ENCODE measurements at places on chromosomes 5 and 9.

GRCh38 chr5:68658810-68659372 is 434.9 kb upstream of the SLC30A5 start:
- no peak for DNase-seq

- no peak for DNase-seq
Measured at GRCh38 chr5:151496041-151496484, 48.7 kb downstream of the SLC36A1 start.

DNA sequence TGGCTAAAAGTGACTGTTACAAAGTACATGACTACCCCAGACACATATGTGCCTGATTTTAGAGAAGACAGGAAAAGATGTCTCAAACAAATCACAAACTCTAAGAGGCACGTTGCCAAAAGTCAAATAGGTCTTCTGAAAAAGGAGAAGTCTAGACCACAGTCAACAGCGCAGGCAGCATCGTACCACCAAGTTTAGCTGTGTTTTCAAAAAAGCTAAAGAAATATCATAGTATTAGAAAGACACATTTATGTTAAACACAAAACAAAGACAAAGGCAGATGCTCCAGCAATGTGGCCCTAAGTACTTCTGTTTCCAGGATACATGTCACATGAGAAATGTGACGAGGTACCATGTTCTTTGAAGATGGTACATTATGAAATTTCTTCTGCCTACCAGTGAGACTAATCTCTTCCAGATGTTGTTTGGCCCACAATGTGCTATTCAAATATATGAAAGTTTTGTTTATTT is 43.5 kb downstream of the LPAR1 start:
- peak; percentile 71 for DNase-seq

DNA sequence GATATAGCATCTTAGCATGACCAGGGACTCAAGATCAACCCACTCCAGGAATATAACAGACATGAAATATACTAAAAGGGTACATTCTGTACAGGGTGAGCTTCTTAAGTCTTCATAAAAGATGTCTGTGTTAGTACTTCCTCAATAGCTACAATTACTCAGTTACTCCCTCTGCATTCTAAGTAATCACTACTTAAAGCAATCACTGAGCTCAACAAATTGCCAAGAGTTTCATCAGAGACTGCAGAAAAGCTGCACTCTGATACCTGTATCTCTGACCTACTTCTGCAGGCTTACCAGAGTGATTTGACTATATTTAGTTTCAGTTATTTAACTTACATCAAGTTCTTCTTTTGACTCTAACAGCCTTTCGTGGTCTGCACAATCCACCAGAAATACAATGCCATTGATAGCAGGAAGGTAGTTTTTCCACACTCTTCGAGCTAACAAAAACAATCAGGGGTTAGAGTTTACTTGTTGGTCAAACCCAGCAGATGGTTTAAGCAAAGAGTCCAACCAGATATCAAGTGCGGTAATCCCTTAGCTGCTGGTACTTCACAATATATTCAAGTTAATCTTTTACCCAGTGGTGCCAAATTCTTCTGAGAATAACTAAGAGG is 23.3 kb downstream of the SAR1B start:
- no peak for DNase-seq

GRCh38 chr5:75668977-75669689 is 48.1 kb downstream of the POC5 start:
- no peak for DNase-seq

- no peak for DNase-seq
Measured at GRCh38 chr9:121679901-121680635, 28.6 kb downstream of the DAB2IP start.

GRCh38 chr5:44807269-44807668 is 1.5 kb upstream of the MRPS30 start:
- no peak for DNase-seq

- DNase-seq, result peak; percentile 32
Measured at GRCh38 chr5:79857714-79858409, 133.2 kb downstream of the MTX3 start.

DNA sequence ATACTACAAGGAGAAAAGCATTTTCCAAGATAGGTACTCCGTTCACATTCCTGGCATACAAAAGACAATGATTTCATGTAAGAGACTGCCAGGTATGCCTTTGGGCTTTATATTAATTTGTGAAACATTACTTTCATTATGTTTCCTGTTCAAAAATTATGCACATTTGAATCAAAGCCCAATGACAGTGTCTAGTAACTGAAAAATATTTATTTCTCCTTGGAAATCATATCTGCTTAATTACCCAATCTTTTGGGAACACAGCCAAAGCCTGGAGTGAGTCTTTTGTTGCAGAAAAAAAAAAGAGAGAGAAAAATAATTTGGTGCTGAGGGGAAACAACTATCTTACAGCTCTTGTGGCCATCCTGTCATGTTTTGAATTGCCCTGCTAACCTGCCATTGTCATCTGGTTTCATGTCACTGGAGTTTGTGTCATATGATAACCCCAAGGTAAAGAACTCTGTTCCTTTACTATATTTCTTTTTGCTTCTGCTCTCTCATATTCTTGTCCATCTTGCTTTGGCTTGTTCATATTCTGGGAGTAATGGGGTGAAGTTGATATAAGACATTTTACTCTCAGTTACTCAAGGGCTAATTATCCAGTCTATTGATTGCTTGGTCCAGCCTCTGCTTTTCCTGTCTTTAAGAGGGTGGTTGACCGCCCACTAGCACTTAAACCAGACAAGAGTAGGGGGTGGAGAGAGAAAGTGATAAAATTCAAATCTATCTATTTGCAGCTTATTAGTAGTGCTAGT is 238.3 kb upstream of the NUDT12 start:
- DNase-seq, result no peak

- no peak for DNase-seq
Measured at GRCh38 chr5:56264417-56265025, 31.4 kb upstream of the ANKRD55 start.

- DNase-seq, result no peak
Measured at GRCh38 chr5:141742866-141743851, 61.1 kb upstream of the ARAP3 start.

GRCh38 chr5:82806513-82806912 is 270.7 kb downstream of the TMEM167A start:
- DNase-seq, result no peak

DNA sequence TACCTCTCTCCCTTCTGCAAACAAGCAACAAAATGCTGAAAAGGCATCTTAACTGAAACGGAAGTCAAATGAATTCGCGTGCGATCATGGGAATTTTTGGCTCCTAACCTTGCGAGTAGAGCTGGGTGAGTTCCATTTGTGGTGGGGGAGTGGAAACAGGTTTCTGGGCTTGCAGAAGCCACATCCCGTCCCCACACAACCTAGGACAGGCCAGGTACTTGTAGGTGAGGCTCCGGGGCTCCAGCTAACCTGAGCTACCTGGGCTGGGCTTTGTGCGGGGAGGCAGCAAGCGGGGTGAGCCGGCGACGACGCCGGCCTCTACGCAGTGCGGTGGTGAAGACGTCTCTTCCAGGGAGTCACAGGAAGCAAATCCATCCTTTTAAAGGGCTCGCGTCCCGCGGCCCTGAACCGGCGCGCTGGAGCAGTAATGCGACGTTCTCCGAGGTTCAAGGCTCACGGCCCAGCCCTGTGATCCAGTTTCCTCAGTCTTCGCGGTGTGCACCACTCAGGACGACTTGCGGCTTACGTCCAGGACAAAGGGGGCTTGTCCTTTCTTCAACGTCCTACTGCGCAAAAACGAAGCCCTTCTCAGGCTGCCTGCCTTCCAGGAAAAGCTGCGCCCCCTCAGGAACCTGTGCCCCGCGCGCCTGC is 567 bp upstream of the SPIN1 start:
- no peak for DNase-seq

DNA sequence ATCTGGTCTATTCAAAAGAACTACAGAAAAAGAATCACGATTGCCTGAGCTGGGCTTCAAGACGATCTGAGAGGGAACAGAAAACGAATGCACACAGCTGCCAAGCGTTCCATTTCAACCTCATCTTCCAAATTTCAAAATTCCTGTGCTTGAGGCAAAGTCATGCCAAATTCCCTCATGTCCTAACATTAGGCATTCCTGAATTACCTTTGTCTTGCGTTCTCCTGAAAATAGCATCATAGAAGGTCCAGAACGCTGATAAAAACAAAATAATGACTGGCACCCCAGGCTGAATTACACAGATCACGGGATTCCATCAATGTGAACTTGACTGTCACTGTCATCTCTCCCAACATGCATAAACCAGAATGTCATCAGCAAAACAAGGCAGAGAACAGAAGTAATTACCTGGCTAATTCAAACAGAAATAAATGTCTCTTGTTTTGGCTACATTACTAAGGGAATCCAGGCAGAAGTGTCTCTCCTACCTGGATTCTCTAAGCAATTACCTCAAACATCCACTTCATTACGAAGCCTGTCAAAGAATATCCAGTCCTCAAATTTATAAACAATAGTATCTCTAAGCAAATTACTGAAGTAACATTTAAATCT is 12.0 kb upstream of the CDH6 start:
- DNase-seq, result no peak

DNA sequence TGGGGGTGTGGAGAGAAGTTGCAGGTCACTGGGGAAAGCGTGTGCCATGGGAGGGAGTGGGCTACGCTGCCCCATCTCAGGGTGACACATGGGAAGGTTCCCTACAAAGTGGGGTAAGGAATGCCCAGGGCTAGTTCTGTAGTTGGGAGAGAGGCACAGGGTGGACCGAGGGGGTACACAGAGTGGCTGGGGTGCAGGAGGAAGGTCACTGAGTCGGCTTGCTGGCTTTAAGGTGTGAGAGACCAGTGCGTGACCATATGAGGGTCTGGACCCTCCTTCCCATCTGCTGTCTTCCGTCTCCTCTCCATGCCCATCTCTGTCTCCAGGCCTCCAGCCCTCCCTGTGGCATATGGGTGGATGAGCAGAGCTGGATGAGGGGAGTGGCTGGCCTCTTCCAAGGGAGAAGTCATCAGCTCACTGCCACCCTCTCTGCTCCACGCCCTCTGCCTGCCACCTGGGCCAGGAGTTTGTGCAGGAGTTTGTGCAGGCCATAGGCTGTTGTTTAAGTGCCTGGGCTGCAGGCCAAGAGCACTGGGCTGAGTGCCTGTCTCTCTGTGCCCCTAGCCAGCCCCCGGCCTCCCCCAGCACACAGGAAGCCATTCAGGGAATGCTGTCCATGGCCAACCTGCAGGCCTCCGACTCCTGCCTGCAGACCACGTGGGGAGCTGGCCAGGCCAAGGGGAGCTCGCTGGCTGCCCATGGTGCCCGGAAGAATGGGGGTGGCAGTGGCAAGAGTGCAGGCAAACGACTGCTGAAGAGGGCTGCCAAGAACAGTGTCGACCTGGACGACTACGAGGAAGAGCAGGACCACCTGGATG is 96.8 kb downstream of the PHF2 start:
- no peak for DNase-seq

- DNase-seq, result no peak
Measured at GRCh38 chr9:133119103-133119845, 1.8 kb downstream of the RALGDS start.

DNA sequence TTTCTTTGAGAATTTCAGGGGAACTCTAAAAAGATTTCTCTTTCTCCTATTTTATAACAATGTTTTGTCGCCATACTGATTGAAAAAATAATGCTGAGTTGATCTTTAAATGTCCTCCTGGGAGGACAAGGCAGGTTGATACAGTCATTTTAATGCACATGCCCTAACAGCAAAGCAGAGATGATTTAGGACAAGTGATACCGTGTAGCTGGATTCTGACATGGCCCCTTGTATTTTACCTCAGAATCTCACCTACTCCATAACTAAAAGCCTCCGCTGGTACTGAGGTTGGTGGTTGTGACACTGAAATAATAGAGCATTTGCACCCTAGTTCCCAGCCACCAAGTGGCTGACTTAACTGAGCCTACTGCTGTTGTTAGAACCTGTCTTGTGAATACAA is 811 bp upstream of the LRRTM2 start:
- DNase-seq, result no peak

GRCh38 chr9:22203371-22204138 is 194.4 kb upstream of the CDKN2B start:
- DNase-seq, result no peak

DNA sequence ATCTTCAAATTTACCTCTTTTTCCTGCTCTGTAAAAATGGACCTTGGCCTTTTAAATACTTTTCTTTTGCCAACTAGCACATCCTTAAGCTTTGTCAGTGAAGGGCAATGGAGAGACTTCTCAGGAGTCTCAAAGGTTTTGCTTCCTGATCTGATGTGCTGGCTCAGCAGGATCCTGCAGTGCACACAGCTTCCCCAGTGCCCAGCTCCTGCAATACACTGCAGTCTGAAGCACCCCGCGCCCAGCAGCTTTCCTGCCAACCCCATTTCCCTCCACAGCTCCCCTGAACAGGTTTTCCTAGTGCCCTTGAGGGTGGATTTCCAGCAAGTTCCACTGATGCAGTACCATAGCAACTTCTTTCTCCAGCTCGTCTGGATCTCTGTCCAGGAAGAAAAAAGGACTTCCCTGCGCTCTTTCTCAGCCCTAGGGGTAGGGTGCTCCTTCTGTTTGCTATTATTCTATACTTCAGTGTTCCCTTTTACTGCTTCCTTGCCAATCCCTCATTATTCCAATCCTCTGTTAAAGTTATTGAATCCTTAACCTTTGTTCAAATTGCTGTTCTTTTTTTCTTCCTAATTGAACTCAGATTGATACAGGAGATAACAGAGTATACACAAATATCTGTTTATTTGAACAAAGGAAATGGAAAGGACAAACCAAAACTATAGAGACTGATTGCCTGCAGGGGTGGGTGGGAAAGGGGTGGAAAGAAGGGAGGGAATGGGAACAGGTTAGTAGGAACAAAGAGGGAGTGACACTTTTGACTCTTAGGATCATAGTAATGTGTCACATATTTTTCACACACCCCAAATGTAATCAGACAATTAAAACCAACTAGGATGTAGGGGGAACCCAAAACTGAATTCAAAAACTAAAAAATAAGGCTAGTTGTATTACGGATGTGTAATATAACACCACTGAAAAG is 8.5 kb downstream of the SNAPC3 start:
- no peak for DNase-seq

- no peak for DNase-seq
Measured at GRCh38 chr5:66993882-66994281, 202.7 kb downstream of the CD180 start.
